ENCODE measurements at places on chromosomes 6 and 20.

- no peak for DNase-seq
Observed at GRCh38 chr6:51511081-51511480, 576.3 kb downstream of the PKHD1 start.

DNA sequence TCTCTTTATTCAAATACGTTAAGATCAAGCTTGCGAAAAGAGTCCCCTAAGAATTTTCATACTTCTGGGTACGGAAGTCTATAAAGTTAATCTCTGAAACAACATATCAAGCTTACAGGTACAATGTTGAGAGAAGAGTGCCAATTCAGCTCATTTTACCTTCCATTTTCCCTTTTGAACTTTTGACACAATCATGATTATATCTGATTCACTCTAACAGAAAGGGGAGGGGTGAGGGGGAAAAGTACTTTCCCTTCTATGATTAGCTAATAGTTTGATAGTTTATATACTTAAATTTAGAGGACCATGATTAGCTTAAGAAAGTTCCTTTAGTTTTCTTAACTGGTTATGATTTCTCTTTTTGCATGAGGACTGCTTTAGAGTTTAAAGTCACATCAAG, 33.5 kb downstream of the SNX3 start:
- no peak for DNase-seq

DNA sequence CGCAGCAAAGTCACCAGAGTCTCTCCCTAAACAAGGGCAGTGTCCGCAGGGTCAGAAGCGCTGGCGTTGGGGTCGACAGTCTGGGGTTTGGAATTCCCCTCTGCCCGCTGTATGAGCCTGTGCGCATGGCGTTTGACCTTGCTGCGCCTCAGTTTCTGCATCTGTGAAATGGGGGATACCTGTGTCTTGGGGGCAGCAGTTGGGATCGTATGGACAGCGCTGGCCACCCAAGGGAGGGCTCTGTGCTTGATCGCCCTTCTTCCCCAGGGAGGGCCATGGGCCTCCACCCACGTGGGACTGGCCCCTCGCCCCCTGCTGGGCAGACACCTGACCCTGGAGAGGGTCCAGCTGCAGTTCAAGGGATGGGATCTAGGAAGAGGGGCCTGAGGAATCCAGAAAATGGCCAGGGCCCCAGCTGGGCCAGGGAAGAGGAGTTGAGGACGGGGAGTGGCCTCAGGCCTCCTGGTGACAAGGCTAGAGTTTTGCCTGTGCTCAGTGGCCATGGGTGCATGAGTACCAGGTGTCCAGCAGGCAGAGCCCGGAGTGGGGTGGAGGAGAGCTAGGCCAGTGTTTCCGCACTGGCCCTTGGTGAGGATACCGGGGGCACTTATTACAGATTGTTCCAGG, 26.4 kb upstream of the PHACTR3 start:
- no peak for DNase-seq

- no peak for DNase-seq
Observed at GRCh38 chr6:14591998-14592397, 474.4 kb downstream of the CD83 start.

GRCh38 chr6:160134779-160135547, 13.3 kb downstream of the SLC22A1 start:
- no peak for DNase-seq

DNA sequence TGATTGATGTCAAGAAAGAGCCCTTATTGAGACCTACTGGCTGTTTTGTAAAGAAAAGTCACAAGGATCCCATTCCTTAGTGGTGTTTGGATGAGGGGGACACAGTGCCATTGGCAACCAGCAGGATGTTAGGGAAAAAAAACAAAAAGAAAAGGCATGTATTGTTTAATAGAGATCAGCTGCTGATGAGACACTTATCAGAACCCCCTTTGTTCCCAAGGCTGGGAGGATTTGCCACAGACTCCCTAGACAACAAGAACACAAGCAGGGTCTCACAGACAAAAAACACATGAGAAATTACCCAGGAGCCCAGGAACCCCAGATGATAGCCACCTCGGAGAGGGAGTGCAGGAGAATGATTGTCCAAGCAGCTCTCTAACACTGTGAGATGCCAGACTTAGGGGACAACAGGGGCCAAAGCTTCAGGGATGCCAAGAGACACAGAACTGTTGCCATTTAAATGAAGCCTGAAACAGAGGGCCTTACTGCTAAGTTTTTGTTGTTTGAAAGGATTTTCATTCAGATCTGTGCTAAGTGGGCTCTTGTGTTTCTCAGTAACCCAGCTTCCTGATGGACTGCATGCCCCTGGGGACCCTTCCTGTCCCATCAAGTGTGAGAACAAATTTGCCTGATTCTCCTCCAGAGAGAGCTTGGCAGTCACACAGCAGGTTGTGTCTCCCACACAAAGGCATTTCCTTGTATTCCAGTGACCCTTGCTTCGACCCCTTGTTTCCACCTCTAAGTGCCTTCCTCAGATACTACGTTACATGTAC, 48.7 kb upstream of the HEY2 start:
- no peak for DNase-seq

GRCh38 chr20:20000211-20000968, 16.8 kb upstream of the NAA20 start:
- DNase-seq, result no peak

DNA sequence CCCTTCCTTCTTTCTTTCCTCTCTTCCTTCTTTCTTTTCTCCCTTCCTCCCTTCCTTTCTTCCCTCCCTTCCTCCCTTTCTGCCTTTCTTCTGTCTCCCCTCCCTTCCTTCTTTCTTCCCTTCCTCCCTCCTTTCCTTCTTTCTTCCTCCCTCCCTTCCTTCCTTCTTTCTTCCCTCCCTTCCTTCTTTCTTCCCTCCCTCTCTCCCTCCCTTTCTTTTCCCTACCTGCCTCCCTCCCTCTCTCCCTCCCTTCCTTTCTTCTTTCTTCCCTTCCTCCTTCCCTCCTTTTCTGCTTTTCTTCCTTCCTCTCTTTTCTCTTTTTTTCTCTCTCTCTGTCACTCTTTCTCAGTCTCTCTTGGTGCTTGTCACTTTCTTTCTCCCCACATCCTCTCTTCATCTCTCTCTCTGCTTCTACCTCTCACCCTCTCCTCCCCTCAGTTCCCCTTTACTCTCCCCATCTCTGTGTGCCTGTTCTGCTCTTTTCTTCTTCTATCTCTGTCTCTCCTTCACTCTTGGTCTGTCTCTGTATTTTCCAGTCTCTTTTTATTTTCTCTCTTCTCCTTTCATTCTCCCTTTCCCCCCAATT, 30.1 kb upstream of the FAM83D start:
- no peak for DNase-seq

DNA sequence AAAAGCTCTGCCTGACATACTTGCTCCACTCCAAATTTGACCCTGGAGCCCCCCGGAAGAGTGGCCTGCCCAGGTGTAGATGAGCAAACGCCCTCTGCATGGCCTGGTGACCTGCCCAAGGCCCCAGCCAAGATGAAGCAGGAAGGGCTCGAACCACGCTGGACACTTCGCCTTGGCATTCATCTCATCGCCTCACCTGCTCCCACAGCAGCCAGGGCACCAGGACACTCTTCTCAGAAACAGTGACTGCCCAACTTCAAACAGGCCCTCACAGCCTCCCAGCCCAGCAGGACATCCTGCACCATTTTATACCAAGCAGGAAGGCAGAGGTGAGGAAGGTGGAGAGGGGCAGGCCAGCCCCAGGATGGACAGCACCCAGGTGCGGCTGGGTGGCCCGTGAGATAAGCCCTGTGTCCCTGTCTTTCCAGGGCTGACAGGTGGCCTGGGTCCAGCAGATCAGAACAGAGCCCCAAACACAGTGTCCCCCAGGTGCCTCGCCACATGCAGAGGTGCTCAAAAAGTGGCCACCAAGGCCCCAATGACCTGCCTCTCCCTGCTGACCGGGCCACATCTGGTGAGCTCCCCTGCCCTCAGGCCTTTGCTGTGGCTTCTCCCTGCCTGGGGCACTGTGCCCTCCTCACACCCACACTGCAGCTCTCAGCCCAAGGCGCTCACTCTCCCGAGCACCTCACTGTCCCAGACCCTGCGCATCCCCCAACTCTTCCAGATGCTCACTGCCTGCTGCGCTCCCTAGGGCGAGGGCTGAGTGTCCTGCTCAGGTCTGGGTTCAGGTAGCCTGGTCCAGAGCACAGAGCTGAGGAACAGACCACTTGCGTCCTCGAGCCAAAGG, 7.2 kb downstream of the ACSS1 start:
- DNase-seq, result no peak

DNA sequence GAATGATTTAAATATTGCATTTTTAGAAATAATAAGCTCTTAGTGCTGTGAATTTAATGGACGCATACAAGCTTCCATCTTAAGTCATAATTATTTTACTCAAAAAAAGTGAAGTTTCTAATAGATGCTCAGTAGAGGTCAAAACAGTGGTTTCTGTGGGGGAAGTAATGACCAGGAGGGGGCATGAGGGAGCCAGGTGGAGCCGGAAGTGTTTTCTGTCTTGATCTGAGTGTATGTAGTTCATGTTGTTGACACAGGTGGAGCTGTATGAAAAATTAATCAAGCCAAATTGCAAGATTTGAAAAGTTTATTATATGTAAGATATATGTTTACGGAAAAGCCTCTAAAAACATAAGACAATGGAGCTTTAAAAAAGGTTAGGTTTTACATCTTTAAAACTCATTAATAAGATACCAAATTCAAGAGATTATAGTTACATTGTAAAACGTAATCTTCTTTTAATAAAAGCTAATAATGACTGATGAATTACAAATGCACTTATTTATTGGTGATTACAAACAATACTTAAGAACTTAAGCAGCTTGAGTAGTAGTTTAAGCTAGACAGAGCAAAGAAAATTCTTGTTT, 68.0 kb downstream of the PLAGL1 start:
- DNase-seq, result no peak

- no peak for DNase-seq
Observed at GRCh38 chr20:58650181-58650775, 805 bp upstream of the STX16 start.

- DNase-seq, result no peak
Observed at GRCh38 chr20:3970016-3970415, 45.3 kb downstream of the RNF24 start.

GRCh38 chr6:84258866-84259265, 31.4 kb upstream of the CEP162 start:
- DNase-seq, result no peak

GRCh38 chr6:90997076-90997475, 410.2 kb upstream of the MAP3K7 start:
- DNase-seq, result no peak

- no peak for DNase-seq
Observed at GRCh38 chr20:50169329-50169823, 15.9 kb upstream of the PEDS1 start.

- DNase-seq, result no peak
Observed at GRCh38 chr20:40251284-40251932, 437.6 kb downstream of the MAFB start.

DNA sequence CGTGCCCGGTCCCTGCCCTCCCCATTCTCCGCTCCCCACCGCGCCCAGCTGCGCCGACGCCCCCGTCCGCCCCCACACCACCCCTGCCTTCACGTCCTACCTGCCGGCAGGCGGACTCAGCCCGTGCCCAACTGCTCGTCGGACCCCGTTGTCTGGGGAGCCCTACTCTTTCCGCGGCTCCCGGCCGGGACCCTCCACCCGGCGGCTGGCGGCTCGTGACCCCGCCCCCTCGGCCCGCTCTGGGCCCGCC, at the start of gene SERAC1:
Gene SERAC1, minus strand, starts transcription at position 223 of the 250 bp plus-strand sequence. CDS start 9,899 bp downstream, outside the sequence.
- no peak for DNase-seq

DNA sequence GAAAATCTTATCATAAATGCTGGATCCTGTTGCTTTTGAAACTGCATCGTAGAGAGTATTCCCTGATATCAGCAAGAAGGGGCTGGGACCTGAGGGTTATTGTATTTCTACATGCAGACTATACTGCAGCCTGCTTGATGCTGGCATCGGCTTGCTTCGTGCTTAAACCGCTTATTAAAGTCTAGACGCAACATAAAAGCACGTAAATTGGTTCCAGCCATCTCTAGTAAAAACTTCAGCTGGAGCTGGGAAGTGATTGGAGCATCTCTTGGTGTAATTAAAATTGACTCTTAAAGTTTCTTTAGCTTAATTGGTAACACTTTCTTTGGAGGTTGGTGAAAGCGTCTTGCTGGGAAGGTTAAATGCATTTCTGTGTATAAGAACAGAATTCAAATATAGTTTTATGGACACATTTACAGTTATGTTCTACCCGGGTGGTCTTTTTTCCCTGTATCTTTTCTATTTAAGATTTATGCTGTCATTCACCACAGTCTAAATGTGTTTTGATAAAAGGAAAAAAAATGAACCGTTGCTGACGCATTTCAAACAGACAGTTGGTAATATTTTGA, 139.0 kb upstream of the JAG1 start:
- DNase-seq, result no peak

GRCh38 chr20:41559658-41560057, 58.5 kb downstream of the CHD6 start:
- DNase-seq, result no peak

DNA sequence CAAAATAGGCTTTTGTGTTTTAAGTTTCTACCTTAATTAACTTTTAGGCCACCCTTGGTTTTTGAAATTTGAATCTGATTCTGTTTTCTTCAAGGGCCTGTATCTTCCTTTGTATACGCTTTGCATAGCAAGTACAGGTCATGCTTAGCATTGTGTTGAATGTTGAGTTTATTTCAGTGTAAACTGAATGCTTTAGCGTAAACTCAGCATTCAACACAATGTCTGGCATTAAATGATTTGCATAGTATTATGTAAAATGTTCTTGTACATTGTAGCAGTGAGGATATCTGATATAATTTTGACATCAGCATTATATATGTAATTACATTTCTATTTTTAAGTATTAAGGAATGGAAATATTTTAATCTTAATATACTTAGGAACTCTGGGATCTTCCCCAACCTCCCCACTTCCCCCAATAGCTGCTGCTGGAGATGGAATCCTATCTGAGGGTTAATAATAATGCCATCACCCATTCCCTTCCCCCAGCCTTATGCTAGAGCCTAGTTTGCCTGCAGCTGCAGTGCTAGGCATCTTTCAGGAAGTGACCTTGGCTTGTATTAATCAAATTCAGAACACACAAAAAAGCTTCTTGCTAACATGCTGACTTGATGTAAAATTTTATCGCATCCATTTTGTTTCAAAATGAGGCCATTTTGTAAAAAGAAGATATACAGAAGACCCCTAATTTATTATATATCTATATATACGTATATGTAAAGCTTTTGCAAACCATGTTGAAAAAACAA, 73.1 kb downstream of the NCOA3 start:
- peak; percentile 54 for DNase-seq

GRCh38 chr20:34215711-34216381, 25.4 kb upstream of the ASIP start:
- peak; percentile 95 for DNase-seq

- no peak for DNase-seq
Observed at GRCh38 chr20:38112261-38112929, 52.7 kb downstream of the TGM2 start.

- no peak for DNase-seq
Observed at GRCh38 chr6:112058243-112059032, 4.5 kb downstream of the CCN6 start.

DNA sequence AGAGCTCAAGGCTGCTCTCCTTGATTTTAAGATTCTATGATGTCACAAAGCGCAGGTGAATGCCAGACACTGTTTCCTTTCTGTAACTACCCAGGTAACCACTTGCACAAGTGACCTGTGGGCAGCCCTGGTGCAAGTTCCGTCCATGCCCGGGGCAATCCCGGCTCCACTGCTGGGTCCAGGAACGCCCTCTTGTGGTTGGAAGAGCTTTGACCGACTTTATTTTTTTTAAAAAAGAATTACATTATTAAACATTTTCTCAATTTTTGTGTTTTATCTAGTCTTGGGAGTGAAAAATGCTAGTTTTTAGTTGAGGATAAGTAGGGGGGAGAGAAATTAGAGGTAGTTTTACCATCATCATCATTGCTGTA, 695.2 kb downstream of the QKI start:
- no peak for DNase-seq

Measured in NCI-H510A (cell line).